ENCODE measurements at places on chromosomes 4 and X.

DNA sequence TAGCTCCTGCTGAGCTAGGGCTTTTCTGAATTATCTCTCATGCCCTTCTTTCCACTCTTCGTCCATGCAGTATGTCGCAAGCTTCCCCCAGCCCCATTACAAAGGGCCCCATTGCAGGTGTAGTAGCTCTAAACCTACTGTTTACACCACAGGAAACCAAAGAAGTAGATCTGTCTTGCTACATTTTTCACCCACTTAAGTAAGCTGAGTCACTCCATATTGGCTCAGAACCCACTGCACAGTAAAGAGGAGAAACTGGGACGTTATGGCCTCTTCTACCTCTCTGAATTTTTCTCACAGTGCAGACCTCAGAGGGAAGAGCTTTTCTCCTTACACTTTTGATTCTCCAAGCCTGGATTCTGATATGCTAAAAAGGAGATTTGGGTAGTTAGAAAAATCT, 200.2 kb downstream of the SMARCA1 start:
- no peak for DNase-seq

- no peak for DNase-seq
Observed at GRCh38 chr4:52604215-52604614, 54.9 kb downstream of the USP46 start.

GRCh38 chrX:49844611-49845010, 15.5 kb downstream of the PAGE4 start:
- peak; percentile 86 for DNase-seq

- no peak for DNase-seq
Observed at GRCh38 chr4:116389139-116389538, 696.2 kb downstream of the TRAM1L1 start.

DNA sequence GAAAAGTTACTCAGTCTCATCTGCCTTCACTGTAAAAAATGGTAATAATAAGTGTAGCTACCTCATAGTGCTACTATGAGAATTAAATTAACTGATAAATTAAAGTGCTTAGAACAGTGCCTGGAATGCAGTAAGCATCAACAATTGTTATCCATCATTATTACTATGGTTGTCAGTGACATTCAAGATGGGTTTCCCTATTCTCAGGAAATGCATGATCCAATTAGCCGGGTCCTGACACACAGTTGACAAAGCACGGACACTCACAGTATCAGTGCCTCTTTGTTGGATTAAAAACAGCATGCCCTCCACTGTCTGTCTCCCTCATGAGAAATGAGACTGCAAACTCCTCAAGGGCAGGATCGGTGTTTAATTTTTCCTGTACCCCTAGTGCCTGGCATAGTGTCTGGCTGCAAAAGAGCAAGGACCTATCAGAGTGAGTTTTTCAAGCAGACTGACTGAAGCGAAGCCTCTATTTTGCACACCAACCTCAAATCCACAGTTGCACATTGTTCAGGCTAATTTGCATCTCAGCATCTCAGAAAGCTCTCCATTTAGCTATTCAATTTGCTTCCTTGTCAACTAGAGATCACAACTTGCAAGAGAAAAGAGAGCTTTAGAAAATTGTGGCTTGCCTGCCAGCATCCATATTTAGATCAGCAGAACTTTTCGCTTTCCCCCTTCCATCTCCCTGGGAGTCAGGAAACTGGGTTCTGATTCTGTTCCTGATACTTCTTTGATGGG, 122.9 kb downstream of the LDB2 start:
- DNase-seq, result no peak

DNA sequence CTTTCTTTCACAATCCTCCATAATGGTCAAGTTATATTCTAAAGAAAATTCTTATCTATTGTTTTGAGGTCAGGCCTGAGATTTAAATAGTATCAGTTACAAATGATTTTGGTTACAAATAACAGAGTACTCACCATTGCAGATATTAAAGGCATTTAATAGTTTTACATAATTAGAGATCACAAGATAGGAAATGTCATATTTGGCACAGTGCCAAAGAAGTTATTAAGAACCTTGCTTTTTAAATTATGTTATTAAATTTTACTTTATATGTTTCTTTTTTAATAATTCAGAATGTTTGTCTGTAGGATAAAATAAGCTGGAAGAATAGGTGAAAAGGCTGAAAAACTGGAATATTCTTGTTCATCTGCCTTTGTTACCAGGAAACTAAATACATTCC, 1174.7 kb downstream of the PCDH18 start:
- DNase-seq, result no peak

- no peak for DNase-seq
Observed at GRCh38 chr4:134740290-134740689, 538.7 kb upstream of the PABPC4L start.

DNA sequence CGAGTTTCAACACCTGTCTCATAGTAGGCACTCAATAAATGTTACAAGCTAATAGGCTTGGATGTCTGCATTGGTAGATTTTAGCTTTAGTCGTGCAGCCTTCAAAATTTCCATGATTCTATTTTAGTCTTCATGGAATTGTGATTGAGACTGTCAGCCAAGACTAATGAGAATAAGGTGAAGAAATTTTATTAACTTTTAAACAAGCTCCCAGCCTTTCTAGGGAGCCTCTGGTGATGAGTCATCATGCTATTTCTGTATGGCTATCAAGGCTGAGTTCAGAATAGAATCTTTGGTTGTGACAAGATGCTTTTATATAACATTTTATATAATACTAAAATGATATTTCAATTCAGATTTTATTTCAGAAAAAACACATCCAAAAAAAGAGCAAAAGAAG, 685.8 kb downstream of the GABRG1 start:
- DNase-seq, result no peak

DNA sequence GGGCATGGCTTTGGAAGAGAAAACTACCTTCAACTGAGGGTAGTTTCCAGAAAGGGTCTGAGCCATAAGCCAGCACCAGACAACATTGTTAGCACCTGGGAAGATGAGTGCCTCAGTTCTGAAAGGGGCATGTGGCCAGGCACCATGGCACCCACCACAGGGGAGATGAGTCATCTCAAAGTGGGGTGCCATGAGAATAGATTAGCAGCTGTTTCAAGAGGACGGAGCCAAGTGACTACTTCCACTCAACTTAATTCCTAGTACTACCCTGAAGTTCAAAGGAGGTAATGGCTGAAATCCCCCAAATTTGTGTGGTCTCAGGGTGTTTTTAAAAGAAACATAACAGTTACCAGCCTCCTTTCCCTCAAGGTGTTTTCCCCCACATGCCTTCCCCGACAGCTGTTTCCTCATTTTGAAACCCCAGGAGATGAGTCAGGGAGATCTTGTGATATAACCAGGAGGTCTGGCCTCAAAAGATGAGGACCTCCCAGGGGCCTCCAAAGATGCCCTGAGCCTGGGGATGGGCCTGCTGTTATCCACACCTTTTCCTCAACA, 27.8 kb upstream of the FTHL17 start:
- DNase-seq, result no peak

GRCh38 chr4:156953951-156954350, 17.6 kb downstream of the PDGFC start:
- no peak for DNase-seq

- no peak for DNase-seq
Observed at GRCh38 chr4:40526741-40527140, 102.9 kb downstream of the RBM47 start.

DNA sequence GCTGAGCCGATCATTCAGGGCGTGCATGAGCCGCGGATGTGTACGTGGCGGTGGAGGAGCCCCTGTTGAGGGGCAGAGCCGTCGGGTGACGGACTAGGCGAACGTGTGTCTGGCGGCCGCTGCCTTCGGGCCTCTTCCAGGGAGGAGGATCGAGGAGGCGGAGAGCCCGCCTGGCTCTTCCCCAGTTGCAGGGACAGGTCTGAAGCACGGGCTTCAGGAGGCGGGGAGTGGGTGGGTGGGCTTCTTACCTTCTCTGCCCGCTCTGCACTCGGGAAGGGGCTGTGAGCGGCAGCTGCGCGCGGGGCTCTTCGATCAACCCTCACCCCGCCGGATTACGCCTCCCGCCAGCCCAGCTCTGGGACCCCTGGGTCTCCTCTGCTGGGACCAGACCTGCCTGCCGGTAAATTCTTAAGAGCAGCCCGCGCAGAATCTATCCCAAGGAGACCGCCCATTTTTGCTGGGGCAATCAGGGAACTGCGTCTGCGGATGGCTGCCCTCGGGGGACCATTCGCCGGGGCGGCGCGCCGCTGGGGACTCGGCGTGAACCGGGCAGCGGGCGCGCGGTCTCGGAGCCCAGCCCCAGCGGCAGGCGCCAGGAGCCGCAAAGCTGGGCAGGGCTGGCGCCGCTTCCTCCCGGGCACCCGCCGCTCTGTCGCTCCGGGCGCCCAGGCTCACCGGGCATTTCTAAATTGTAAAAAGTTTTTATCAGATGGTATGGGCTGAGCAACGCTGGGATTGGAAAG, 4.9 kb downstream of the PLAC8 start:
- DNase-seq, result no peak

GRCh38 chr4:8167815-8168214, 9.2 kb upstream of the ABLIM2 start:
- no peak for DNase-seq

GRCh38 chr4:95141361-95141760, 383.6 kb downstream of the BMPR1B start:
- no peak for DNase-seq

- DNase-seq, result no peak
Observed at GRCh38 chr4:186204103-186204559, 12.8 kb downstream of the CYP4V2 start.

GRCh38 chr4:62822306-62822705, 1586.9 kb downstream of the TECRL start:
- DNase-seq, result no peak

- no peak for DNase-seq
Observed at GRCh38 chr4:138224614-138225013, 17.5 kb downstream of the SLC7A11 start.

- DNase-seq, result no peak
Observed at GRCh38 chr4:52253025-52253424, 201.9 kb downstream of the SPATA18 start.

DNA sequence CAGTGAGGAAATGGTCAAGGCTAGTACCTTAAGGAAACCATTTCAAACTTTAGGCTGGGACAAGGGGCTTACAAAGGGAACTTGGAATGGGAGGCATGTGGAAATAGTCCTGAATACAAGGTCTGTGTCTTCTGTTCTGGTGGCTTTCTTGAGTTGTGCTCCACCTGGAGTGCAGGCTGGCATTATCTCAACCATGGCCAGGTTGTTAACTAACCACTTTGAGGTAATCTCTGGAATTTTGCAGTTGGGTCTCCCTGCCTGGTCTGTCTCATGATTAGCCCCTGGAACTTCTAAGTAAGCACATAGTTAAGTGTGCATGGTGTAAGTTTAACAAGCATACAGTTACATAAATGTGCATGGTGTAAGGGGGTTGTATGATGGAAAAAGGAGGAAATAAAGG, 77.5 kb downstream of the PCDH18 start:
- no peak for DNase-seq

DNA sequence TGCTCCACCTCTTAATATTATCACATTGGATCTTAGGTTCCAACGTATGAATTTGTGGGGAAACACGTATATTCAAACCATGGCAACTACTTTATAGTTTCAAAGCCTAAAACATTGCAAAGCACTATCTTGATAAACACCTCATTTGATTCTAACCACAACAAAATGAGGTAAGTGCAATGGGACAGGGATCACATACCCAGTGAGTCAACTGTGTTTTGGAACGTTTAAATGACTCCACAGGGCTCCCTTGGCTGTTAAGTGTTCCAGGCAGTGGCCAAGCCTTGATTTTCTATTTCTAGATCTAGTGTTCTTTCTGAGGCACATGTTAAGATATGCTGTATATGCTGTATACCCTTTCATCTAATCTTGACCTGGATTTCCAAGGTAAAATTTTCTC, 54.5 kb upstream of the C1QTNF7 start:
- no peak for DNase-seq

- DNase-seq, result no peak
Observed at GRCh38 chr4:97496298-97496873, 646.9 kb downstream of the STPG2 start.

DNA sequence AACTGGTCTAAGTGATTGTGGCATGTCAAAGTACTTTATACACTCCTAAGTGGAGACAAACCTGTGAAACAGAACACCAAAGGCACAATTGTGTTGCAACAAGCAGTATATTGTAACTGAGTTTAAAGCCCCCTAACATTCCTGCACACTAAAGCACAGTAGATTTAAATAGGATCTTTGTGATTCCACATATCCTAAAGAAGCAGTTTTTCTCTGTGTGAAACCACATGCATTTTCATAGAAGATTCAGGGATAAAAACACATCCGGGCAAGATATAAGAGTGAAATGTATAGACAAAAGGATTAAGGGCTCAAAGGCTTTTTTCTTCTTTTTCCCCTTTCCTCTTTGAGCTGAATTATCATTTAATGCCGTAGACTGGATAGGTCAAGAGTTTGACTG, 82.2 kb downstream of the ANK2 start:
- DNase-seq, result no peak

GRCh38 chr4:158796370-158797140, 27.7 kb downstream of the FNIP2 start:
- no peak for DNase-seq

DNA sequence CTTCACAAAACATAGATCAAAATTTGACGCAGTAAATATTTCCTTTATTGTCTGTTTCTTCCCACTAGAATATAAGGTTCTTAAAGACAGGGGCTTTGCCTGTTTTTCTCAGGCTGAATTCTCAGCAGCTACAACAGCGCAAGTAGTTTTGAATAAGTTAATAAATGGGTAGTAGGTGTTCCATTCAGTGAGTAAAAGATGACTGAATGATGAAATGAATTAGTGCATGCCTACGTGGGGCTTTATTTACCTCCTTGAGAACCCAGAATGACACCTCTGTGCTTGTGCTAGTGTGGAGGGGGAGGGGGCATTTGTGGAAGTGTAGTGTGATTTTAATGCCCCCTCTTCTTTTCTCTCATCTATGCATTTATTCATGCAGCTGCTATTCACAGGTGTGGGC, 278.9 kb downstream of the FBXW7 start:
- no peak for DNase-seq

DNA sequence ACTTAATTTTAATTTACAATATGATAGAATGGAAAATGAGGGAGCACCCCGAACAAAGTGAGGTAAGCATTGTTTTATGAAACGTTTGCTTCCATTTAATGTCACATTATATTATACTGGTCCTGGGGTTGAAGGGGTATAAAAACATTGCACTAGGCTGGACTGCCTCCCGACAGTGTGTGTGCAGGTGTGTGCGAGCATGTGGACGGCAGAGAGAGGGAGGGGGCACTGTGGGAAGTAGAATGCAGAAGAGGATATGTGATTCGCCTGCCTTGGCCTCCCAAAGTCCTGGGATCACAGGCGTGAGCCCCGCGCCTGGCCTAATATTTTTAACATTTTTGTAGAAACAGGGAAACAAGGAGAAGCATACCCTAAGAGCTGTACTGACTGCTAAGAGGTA, 36.0 kb downstream of the IRF2 start:
- no peak for DNase-seq

GRCh38 chrX:139850968-139851367, 81.9 kb downstream of the ATP11C start:
- no peak for DNase-seq
